ENCODE measurements at places on chromosomes 16 and 17. TPM values are rescaled to one million over a fixed set of nuclear protein-coding genes. Genes with fewer than 3 reads are reported as not detected.

The ZNHIT3 gene
- total RNA-seq = 60.7 TPM

GRCh38 chr17:34351096-34351495 lies 5.2 kb upstream of the CCL13 start:
- ATAC-seq = no peak

DNA sequence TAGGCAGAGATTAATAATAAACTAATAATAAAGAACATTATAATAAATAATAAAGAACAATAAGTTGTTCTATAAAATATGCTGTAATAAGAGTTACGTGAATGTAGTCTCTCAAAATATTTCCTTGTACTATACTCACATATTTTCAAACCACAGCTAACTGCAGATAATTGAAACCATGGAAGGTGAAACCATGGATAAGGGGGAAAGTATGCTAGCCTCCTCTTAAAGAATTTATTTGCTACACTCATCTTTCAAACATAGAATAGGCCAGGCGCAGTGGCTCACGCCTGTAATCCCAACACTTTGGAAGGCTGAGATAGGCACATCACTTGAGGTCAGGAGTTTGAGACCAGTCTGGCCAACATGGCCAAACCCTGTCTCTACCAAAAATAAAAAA lies 18.5 kb downstream of the CYTH1 start:
- no peak for ATAC-seq

DNA sequence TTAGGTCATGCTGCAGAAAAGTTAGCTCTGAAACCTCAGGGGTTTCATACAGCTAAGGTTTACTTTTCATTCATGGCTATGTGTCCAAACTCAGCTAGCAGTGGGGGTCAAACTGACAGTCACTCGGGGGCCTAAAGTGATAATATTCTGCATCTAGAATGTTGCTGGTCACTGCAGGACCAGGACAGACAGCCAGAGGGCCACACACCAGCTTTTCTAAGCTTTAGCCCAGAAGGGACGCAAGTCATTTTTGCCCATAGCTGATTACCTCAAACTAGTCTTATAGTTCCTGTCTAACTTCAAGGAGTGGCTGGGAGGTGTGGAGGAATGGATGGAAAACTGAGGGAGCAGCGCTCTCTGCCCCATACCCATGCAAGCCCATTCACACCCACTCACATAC lies 163.0 kb upstream of the NLRP1 start:
- ATAC-seq = no peak

DNA sequence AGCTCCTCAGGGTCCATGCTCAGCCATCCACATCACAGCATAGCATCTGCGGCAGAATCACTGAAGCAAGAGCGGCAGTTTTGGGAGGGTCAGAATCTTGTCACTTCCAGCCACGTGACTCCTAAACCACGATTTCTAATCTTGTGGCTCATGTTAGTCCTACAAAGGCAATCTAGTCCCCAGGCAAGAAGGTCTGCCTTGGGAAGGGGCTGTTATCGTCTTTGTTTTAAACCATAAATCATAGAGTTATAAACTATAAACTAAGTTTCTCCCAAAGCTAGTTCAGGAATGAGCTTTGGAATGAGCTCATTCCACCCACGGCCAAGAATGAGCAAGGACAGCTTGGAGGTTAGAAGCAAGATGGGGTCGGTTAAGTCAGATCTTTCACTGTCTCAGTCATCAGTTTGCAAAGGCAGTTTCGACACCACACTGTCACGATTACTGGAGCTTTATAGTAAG lies 20.8 kb upstream of the DNAH17 start:
- ATAC-seq = no peak

DNA sequence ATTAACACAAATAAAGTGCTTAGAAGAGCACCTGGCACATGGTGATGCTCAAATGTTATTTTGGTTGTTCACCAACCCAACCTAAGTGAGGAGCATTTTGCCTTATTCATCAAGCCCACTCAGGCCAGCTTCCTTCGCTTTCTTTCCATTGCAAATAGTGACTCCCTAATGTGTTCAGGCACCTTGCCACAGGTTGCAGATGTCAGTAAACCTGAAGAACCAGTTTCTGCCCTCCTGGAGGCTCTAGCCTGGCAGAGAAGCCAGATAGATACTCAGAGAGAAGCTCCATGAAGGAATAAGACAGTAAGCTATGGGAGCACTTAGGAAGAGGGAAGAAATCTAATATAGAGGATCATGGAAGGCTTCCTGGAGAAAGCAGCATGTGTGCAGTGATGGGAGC lies 23.9 kb downstream of the GPR139 start:
- no peak for ATAC-seq

Data from motor neuron (in vitro differentiated cells).